NCI-H1930 (cell line): ENCODE measurements at places on chromosomes 6 and 20.

DNA sequence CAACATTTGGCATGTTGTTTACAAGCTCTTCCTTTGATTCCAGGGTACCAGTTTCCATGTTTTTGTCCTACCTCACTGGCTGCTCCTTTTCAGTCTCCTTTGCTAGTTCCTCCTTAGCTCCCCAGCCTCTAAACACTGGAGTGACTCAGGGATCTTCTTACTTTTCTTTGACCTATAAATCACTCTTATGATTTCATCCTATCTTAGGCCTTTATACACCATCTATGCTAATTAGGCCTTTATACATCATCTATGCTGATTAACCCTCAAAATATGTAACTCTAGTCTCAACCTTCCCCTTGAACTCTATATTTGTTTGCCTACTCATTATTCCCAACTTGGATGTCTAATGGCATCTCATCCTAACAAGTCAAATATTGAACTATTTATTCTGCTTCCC lies 9.5 kb downstream of the TMEM30A start:
- DNase-seq: no peak

GRCh38 chr6:30741063-30741779 lies 1.3 kb downstream of the FLOT1 start:
- DNase-seq: no peak

DNA sequence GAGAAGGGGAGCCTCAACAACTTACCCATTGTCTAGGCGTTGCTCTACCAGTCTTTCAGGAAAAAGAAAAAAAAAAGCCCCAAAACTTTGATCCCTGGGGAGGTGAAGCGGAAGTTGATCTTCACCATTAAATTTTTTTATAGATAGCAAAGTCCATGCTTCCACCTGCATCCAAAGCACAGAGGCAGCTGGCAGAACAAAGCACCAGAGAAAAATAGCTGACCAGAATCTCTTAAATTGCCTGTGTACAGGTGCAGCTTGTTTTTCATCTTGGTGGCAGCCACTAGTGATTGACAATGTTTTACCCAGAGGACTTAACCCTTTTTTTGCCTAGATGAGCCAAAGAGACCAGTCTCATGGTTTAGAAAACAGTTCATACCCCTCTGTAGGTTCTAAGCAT lies 86.0 kb downstream of the MYB start:
- DNase-seq: no peak

DNA sequence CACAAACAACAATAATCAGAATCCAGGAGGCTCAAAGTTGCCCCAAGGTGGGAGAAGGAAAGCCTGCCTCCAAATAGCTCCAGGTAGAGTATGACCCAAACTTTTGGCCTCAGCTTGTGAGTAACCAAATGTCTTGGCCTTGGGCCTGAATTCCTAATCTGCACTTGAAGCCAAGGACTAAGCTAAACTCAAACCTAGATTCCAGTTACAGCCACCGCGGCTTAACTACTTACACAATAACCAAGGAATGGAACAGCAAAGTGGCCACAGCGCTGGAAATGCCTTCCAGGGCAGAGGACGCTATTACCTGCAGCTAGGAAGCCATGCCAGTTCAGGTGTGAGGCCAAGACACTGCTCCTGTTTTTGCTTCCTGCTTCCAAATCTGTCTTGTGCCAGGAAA lies 4.6 kb downstream of the NINL start:
- no peak for DNase-seq

- DNase-seq: no peak
Observed at GRCh38 chr20:37567331-37567665, 39.6 kb upstream of the BLCAP start.

DNA sequence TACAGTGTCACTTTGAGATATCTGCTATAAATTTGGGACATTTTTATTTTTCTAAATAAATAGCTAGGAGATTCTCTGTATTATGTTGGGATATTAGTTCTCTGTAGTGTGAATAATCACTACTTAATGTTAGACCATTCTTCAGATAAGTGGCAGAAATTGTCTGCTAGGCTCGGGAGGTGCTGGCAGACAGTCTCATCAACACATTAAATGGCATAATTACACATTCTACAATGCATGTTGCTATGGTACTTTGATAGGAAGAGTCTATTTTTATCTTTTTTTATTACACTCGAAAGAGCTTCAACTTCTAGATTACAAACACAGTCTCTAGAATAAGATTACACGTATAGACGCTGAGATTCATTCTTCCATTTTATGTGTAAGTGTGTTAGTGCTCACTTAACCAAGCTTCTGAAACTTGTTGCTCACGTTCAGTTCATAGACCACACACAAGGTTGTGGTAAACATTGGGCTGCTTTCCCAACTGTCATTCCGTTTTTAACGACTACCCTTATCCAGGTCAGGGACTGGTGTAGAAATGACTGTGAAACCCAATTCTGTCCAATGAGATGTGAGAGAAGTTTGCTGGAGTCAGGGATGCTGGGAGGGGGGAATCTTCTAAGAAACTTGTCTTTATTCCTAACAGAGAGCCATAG lies 78.6 kb downstream of the TPBG start:
- no peak for DNase-seq

- no peak for DNase-seq
Observed at GRCh38 chr20:14481863-14482262, 144.5 kb upstream of the FLRT3 start.

DNA sequence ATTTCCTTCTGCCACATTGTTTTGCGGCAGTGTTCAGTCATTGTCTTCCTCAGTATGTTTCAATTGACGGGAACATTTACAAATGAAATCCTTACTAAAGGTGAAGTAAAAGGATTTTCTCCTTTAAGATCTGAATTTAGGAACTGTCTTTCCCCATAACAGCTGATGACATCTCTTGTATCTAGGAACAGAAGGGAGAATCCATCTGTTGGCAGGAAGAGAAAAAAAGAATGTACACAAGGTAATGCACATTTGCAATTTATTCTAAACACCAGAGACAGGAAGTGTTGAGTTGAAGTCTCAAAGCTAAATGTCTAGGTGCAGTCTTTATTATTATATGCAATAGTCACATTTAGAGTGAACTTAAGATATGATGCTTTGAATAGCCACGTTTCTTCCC lies 334.5 kb downstream of the HDGFL1 start:
- DNase-seq: no peak

- DNase-seq: no peak
Observed at GRCh38 chr20:13839421-13840092, 54.7 kb downstream of the NDUFAF5 start.

GRCh38 chr20:37543828-37544227 lies 16.2 kb upstream of the BLCAP start:
- no peak for DNase-seq

GRCh38 chr6:41675176-41675775 lies 37.0 kb downstream of the MDFI start:
- DNase-seq: no peak

DNA sequence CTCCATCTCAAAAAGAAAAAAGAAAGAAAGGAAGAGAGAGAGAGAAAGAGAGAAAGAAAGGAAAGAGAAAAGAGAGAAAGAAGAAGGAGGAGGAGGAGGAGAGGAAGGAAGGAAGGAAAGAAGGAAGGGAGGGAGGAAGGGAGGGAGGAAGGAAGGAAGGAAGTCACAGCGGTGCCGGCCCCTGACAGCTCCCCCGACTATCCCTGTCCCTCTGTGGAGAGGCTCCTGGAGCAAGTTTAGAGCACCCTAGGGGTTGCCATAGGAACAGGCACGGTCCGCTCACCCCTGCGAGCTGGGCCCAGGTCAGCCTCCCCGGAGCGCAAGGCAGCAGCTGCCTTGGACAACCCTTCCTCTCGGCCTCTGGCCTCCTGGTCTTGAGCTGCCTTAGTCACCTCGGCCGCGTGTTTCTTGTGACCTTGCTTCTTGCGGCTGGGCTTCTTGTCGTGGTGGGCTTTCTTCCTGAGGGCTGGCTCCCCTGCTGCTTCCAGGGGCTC lies 6.8 kb downstream of the BNIP5 start:
- no peak for DNase-seq

- no peak for DNase-seq
Observed at GRCh38 chr6:104928141-104928540, 28.8 kb upstream of the LIN28B start.

DNA sequence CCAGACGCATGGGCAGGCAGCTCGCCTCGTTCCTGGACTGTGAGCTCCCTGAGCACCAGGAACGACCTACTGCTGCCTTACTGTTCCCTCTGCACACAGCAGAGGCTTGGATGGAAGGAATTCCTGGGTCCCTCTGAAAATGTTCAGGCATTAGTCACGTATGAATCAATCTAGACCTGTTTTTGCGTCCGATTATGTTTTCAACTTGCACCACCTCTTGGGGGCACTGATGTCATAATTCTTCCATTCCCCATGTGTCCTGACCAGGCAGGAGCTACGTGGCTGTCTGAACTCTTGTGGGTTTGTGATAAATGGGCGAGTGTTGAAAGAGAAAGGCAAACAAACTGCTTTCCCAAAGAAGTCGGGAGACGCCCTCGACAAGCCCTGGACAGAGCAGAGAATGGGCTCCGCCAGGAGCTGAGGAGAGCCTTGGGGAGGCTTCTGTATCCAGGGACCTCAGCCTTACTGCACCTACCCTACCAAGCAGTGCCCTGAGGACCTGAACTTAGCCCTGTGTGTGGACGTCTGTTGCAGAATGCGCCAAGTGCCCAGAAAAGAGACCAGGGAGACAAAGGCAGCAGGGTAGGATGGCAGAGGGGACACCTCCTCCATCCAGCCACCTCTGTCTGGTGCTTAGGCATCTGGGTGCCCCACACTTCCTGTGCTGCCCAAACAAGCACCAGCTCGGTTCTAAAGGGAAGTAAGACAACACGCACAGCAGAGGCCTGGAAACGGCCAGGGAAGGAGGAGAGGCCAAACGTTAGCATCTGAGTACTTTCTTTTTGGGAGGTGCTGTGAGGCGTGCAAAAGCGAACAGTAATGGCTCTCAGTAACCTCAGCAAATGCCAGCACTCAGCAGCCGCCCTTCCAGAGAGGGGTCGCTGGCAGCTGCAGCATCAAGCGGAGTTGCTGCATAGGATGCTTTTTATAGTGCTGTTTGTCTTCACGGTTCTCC lies 124.2 kb downstream of the LY86 start:
- DNase-seq: no peak

GRCh38 chr20:32538526-32538939 lies 46.6 kb downstream of the NOL4L start:
- DNase-seq: no peak

DNA sequence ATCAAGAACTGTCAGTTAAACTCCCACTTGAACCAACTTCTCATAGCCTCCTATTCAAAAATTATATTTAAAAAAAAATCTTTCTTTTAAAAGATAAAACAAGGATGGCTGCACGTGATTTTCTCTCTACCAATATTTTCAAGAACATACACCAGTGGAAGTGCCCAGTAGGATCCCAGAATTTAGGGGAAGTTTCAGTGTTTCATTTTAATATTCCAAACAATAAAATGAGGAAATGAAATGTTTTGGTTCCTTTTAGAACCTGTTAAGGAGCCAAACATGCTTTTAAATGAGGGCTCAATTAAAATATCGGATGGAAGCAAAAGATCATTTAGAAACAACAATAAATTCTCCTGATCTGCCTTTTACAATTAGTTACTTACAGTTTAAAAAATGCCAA lies 26.4 kb upstream of the PRELID3B start:
- DNase-seq: no peak

DNA sequence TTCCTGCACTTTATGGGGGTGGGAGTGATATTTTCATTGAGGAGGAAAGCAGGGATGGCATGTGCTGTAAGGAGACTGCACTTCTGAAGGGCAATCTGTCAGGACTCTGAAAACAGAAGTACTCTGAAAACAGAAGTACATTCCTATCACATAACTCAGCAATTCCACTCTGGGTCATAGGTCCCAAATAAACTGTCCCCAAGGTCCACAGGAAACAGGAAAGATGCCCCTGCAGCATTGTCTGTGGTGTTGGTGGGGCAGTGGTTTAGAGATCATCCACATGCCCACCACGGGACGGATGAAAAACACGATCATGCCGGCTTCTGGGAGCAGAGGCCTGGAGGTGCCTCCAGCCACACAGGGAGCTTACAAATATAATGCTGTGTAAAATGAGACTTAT lies 150.3 kb downstream of the OTOR start:
- no peak for DNase-seq

GRCh38 chr20:18019068-18019467 lies 38.6 kb downstream of the OVOL2 start:
- no peak for DNase-seq
